Activated CD4-positive, alpha-beta T cell treated with anti-CD3 and anti-CD28 coated beads, Interleukin-2, amount 50 U/mL, for 1 hour (primary cell): ENCODE measurements at places on chromosomes 6 and 20.
A peak's percentile ranks its signal among the peaks of the same experiment; 100 is the strongest.

- no peak for DNase-seq
Measured at GRCh38 chr6:11050731-11051130, 6.6 kb upstream of the ELOVL2 start.

DNA sequence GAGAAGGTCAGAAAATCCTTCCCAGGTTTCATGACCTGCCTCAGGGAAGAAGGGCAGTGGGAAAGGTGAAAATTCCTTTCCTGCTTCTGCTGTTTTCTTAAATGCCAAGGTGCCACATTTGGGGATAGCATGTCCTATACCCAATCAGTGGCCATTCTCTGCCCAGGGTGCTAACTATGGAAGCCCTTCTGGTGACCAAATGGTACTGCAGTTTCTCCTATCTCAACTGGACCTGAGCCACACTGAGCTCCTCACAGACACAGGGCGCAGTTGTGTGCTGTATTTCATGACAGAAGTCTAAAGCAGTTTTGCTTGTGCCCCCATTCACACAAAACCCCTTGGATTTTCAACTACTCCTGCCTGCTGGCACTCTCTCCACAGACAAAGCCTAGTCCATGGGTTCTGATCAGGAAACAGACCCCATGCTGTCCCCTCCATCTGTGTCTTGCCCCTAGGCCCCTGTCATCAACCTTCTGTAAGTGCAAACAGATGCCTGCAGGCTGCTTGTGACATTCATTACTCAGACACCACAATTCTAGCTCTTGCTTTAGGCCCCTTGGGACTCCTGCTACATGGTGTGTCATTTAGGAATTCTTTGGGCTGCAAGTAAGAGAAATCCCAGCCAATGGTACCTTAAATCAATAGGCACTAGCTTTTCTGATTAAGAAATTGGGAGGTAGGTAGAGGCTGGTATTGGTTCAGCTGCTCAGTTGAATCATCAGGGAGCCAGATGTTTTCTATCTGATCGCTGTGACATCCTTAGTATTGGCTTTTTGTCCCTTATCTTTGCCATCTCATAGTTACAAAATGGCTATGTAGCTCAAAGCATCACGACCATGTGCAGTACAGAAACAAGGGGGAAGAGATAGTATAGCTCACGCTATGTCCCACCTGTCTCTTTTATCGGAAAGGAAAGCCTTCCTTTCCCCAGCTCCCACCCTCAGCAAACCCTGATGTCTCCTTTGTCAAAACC is 147.8 kb downstream of the CD83 start:
- DNase-seq, result no peak

GRCh38 chr6:128731249-128732165 is 151.4 kb upstream of the LAMA2 start:
- no peak for DNase-seq

DNA sequence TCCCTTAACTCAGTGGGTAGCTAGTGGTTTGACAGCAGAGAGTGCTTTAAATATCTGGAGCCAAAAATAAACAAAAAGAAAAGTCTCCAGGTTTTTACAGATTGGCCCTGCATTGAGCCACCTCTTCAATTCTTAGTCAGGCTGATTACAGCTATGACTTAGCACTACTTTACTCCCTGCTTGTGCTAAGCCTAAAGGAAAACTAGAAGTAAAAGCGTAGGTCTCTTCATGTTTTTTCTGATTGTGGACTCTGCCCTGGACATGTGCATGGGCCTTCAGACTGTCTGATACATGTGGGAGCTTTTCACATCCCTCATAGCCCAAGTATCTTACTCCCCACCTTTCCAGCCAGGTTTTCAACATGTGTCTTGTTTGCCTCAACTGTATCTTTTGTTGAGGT is 33.3 kb downstream of the KPNA5 start:
- no peak for DNase-seq

DNA sequence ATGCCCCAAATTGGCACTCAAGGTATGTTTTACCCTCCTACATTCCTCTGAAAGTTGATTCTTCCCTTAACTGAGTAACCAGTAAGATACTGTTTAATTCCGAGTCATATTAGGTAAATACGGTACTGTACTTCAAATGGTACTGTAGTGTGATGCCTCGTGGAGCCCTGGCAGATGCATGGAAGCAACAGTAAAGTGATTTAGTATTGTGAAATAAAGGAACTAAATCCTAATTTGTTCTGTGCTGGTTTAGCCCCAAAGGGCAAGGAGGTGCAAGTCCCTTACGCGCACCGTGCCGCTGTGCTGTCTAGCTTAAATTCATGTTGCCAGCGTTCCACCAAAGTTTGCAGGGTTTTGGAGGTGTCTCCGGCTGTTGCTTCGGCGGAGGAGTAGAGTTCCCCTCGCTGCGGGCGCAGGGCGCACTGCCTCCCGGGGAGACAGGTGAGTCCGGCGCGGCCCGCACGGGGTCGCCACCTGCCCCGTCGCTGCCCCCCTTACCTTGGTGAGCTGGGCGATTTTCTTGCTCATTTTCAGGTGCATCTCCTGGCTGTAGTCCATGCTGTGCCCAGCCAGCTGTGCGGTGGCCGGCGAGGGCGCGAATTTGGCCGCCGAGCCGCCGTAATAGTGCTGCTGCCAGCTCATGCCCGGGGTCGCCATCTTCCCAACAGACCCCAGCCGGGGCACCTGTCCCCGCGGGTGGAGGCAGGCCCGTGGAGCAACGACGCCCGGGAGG is 655 bp downstream of the FAM184A start:
- peak; percentile 58 for DNase-seq

- DNase-seq, result no peak
Measured at GRCh38 chr20:22100686-22101085, 395.2 kb downstream of the PAX1 start.

DNA sequence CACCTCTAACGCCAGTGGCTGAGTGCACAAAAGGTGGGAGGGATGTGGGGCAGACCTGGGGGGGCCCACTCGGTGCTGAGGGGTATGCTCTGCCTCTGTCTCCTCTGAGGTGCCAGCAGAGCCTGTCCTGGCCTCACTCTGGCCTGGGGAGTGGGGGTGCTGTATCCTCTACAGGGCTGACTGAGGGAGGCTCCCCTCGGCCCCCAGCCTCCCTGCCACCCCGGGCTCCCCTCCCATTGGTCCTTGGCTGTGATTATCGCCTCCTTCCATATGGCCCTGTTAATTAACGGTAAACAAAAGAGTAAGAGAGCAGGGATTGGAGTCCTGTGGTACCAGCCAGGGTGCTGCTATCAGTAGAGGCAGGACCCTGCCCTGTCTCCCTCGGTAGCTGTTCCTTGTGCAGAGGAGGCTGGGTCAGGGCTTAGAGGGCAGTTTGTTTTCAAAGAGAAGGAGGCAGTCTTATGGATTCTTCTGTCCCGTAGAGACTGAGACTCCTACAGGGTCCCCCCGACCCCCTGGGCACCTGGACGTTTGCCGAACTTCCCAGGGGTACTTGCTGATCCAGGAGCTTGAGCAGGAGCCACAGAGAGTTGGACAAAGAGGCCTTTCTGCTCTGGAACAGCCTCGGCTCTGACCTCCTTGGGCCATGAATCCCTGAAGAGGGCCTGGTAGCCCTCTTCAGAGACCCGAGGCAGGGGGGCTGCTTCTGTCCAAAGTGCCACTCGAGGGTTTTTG is 1.8 kb downstream of the MYT1 start:
- DNase-seq, result no peak

DNA sequence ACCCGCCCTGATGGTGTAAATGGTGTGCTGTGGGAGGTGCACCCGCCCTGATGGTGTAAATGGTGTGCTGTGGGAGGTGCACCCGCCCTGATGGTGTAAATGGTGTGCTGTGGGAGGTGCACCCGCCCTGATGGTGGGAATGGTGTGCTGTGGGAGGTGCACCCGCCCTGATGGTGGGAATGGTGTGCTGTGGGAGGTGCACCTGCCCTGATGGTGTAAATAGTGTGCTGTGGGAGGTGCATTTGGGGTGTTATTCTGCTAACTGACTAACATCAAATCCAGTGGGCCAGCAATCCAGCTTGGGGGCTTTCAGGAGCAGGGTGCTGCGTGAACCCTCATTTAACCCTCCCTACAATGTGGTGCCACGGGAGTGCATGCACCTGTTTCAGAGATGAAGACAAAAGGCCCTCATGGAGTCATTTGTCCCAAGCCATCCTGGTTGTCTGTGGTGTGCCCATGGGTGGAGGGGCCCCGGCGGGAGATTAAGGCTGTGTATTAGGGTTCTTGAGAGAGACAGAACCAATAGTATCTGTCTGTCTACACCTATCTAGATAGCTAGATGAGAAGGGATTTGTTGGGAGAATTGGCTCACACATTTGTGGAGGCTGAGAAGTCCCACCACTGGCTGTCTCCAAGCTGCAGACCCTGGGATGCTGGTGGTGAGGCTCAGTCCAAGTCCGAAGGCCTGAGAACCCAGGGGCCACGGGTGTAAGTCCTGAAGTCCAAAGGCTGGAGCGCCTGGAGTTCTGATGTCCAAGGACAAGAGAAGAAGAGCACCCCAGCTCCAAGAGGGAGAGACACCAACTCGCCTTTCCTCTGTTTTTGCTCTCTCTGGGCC is 39.2 kb downstream of the TMEM242 start:
- no peak for DNase-seq

DNA sequence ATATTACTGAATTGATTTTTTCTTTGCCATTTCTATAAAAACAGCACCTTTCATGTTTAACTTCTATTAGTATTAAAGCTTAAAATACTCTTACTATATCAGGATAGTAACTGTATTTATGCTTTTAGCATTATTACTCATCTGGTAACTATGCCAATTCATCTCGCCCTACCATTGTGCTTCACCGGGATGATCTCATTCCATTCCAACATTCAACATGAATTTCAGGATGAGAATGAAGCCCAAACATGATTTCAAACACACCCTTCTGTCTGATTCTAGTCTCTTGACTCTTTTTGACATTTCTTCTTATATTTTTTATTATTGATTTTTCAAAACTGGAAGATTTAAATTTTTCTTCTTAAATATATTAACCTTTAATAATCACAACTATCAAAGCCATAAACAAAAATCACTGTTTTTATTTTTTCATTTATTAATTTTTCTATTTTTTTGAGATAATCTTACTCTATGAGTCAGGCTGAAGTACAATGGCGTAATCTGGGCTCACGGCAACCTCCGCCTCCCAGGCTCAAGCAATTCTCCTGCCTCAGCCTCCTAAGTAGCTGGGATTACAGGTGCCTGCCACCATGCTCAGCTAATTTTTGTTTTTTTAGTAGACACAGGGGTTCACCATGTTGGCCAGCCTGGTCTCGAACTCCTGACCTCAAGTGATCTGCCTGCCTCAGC is 46.7 kb downstream of the GJA1 start:
- no peak for DNase-seq

GRCh38 chr6:104229057-104229456 is 630.7 kb downstream of the HACE1 start:
- DNase-seq, result no peak
